ENCODE measurements at places on chromosomes 6 and 20.
A peak's percentile ranks its signal among the peaks of the same experiment; 100 is the strongest.

DNA sequence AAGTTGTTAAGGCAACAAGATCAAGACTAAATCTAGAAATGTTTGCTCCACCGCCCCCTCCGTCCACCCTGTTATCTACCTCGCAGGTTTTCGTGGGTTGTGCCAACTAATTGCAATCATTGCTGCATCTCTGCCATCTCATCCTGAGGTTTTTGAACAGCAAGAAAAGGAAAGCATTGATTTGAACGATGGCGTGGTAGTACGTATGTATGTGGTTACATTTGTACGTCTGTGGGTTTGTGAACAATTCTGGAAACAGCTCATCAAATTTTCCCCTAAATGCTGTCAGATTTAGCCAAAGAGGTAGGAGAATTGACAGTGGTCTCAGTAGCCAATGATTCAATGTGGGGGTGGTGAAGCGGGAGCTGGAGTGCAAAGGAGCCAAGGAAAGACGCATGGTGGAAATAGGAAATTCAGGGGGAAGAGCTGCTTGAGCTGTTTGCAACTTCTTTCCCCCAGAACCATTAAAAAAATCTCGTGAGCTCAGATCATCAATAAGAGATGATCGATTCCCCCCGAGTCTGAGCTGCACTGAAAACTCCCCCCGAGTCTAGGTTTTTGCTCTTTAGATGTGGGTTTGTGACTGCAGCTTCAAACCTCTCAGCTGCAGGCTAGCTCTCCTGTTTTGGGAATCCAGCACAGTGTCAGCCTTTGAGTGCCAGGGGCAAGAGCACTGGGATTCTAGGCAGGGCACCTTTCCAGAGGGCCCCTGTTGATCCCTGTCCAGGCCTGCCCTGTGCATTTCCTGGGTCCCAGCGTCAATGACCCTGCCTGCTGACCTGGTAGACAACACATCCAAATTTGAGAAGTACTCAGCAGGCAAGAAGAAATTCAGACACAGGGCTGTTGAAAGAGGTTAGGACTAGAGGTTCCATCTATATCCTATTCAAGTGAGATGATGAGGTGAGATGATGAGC lies 72.6 kb upstream of the LY86 start:
- no peak for DNase-seq

DNA sequence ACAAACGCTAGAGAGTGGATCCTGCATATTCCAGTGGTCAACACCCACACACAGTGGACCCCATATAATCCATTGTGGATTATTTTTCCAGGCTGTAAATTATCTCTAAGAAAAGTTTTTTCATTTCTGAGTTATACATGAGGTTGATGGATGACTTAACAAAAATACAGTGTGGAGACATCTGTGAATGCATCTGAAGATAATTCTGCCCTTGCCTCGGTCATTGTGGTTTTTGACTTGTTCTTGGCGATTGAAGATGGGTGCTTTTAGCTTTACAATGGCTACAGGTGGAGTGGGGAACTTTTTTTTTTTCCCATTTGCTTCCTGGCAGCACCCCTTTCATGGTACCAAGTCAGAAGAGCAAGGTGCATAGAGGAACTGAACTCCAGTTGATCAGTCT lies 242.7 kb downstream of the MYLK4 start:
- no peak for DNase-seq

DNA sequence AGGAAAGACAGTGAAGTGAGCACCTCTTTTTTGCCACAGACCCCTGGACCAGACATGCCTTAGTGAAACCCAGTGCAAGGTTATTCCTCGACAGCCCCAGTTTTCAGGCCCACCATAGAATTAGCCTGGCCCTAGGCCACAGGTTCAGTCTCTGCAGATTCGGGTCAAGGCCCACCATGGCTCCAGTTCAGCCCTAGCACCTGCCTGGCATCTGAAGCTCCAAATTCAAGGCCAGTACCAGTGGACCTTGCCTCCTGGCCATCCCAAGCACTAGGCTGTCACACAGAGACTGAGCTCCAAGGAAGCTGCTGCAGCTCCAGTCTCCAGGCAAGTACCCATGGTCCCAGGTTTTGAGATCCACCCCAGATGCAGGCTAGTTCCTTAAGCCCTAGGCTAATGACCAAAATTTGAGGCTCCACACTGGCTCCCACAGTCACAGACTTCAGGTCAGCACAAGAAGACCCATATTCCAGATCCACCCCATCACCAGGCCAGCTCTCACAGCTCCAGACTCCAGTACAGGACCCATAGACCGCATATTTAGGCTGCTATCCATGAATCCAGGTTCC lies 877.5 kb upstream of the ADGRB3 start:
- no peak for DNase-seq

DNA sequence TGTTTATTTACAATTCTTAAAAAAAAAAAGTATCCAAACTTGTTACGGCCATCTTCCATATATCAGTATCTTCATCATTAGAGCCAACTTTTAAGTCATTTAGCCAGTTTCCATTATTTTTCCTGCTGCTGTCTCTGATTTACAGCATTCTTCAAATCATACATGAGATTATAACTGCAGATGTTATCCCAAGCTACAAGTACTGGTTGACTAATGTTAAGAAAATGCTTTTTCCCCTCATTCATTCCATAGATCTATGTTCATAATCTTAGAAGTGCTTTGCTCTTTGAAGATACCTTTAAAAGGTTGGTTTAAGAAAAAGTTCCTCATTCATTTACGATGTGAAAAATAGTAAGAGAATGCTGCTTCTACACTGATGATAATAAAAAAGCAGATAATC lies 158.7 kb downstream of the RNGTT start:
- DNase-seq: no peak

DNA sequence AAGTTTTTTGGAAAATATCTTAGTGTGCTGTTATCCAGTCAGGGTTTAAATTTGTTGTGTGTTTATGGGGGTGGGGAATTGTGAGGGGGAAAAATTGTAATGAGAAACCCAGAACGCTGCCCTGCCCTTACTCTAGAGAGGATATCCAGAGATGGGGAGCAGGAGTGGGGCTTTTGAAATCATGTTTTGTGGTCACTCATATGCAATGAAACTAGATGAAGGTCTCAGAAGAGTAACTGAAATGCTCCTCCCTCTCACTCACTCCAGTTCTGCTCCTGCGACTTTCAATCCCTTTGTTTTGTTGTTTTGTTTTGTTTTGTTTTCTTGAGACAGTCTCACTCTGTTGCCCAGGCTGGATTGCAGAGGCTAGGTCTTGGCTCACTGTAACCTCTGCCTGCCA lies 100.0 kb downstream of the CRYBG1 start:
- no peak for DNase-seq

- peak; percentile 68 for DNase-seq
Measured at GRCh38 chr6:134123666-134124208, 71.3 kb upstream of the SLC2A12 start.

- DNase-seq: peak; percentile 76
Measured at GRCh38 chr6:78599526-78599925, 267.8 kb upstream of the IRAK1BP1 start.

DNA sequence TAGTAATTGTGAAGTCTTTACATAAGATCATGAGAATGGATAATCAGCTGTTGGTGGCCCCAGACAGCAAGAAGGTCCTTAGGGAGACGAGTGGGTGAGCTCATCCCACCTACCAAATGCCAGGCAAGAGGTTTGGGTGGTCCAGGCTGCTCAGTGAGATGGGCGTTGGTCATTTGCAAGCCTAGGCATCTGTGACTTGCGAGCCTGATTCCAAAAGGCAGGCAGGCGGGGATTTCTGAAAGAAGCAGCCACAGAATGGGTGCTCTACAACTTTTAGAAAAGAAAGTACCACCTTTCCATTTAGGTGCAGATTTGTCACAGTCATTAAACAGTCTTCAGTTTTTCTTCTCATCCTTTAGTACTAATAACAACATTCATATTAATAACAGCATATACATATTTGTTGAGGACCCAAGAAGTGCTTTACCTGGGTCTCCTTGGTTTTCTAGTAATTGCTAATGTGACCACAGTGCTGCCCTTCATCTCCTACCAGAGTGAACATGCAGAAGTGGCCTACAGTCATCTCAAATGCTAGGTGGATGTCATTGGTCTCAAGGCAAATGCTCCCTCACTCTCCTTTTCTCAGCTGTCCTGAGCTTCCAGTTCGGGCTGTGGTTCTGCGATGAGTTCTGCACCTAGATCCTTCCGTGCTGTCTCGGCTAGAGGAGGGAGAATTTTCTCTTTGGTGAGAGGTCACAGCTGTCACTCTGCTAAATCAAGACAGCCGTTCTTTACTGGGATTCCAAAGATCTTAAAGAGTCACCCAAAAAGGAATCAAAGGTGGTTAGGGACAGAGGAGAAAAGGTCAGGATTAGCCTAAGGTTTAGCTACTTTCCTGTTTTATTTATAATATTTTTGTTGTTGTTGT lies 2.7 kb downstream of the WRNIP1 start:
- DNase-seq: no peak

DNA sequence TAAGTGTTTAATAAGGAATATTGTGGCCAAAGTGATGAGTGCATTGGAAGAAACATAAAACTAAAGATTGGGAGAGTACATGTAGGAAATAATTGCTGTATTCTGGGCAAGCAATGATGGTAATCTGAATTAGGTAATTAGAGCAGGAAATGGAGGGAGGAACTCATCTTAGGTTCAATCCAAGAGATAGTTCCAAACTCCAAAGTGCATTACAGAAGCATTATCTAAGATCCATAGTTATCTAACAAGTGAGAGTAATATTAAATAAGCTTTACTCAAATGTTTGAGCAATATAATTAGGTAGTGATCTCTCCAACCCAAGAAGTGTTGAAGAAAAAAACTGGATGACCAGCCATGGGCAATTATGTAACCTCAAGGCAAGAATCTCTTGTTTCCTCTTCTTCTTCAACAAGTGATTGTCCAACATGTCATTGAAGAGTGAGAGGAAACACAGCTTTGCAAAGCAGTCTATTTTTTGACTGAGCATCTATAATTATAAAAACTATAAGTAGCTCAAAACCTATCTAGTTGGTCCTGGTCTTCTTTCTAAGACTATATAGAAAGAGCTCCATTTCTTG lies 181.2 kb upstream of the TNFAIP3 start:
- DNase-seq: no peak

DNA sequence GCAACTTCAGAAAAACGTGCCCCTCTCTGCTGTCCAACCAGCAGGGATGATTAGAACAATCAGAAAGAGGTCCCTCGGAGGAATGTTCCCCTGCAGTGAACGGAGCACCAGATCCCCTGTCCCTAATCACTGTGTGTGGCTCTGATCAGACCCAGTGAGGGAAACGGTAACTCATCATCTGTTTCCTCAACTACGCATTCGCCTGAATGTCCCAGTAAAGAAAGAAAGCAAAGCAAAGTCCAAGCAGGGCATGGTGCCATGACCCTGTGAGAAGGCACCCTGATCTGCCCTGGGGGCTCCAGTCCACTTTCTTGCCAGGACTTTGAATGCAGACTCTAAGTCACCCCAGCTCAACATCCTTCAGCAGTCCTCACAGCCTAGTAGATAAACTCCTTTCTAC lies 149.2 kb downstream of the LY86 start:
- no peak for DNase-seq

DNA sequence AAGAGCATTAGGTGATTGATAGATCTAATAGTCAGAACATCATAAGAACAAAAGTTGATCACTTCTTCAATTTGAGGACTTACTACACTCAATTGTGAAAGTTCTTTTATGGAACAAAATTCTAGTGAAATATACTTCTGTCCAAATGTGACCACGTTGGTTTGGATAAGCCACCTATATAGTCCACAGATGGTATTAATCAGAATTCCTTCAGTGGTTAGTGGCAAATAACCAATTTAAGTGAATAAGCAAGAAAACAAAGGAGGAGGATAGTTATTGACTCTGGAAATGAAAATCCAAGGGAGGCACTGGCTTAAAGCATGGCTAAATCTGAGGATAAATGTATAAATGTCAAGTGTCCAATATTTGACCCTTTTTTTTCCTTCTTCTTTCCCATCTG lies 268.5 kb upstream of the MARCKS start:
- no peak for DNase-seq

GRCh38 chr6:84866715-84867114 lies 102.3 kb upstream of the TBX18 start:
- no peak for DNase-seq
